Liver (tissue), 10 donors: ENCODE measurements at places on chromosomes 2 and 18. TPM values are rescaled to one million over a fixed set of nuclear protein-coding genes. Genes with fewer than 3 reads are reported as not detected.

Gene CDH20
- polyA plus RNA-seq, result not detected

Gene CD302
- 107 TPM for polyA plus RNA-seq

Gene PLB1
- 0.58 TPM for polyA plus RNA-seq

Gene CTDP1
- polyA plus RNA-seq, result 2.7 TPM

Gene SLC4A5
- 0.15 TPM for polyA plus RNA-seq

Gene FOXD4L1
- polyA plus RNA-seq, result not detected

Gene RTKN
- 91.7 TPM for polyA plus RNA-seq

Gene DCDC2C
- polyA plus RNA-seq, result not detected

GRCh38 chr2:239957681-239958472, 67.3 kb downstream of the NDUFA10 start:
- no peak for DNase-seq
- H3K27me3 ChIP-seq, result no peaks in the 10 kb centered on the region

DNA sequence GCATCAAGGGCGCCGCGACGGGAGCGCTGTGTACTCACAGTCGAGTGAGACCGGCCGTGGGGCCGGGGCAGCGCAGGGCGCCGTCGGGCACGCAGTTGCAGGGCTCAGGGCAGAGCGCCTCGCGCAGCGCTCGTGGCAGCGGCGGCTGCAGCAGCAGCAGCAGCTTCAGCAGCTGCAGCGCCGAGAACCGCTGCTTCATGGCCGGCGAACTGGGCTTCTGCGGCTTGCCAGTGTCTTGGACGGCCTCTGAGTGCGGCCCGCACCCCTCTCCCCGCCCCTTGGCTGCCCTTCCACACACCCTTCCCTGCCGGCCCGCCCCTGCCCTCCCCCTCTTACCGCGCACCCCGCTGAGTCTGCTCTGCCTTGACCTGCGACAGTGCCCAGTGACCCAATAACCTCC, at the start of gene LHCGR:
Gene LHCGR (minus strand): TSS at position 252 of the 400 bp plus-strand sequence. CDS start 53 bp downstream, at position 199.
- no peak for DNase-seq
- H3K27me3 ChIP-seq, result no peaks in the 10 kb centered on the region
- no peaks in the 10 kb centered on the region for H3K4me1 ChIP-seq
- no peak within 1 kb of the TSS for H3K27ac ChIP-seq
- peak within 1 kb of the TSS; percentile 14 for H3K4me3 ChIP-seq
- H3K36me3 ChIP-seq, result no peaks in the 10 kb centered on the region

- H3K4me1 ChIP-seq, result peaks cover 3% of the 10 kb centered on the region
- no peak overlapping the region for H3K4me3 ChIP-seq
- no peaks in the 10 kb centered on the region for H3K36me3 ChIP-seq
- no peak for DNase-seq
- H3K27ac ChIP-seq, result no peak overlapping the region
These were observed 96.9 kb downstream of the PHLPP1 start for GRCh38 chr18:62812242-62812641.

- no peak overlapping the region for H3K4me3 ChIP-seq
- no peak for DNase-seq
- H3K4me1 ChIP-seq, result no peaks in the 10 kb centered on the region
- no peak overlapping the region for H3K27ac ChIP-seq
- no peaks in the 10 kb centered on the region for H3K27me3 ChIP-seq
These were observed 38.6 kb upstream of the CCDC102B start for GRCh38 chr18:68759308-68759707.

- no peaks in the 10 kb centered on the region for H3K27me3 ChIP-seq
- DNase-seq, result no peak
- no peak overlapping the region for H3K4me3 ChIP-seq
- H3K27ac ChIP-seq, result no peak overlapping the region
- H3K4me1 ChIP-seq, result no peaks in the 10 kb centered on the region
These were observed 56.2 kb upstream of the LRRTM4 start for GRCh38 chr2:77578354-77578753.

DNA sequence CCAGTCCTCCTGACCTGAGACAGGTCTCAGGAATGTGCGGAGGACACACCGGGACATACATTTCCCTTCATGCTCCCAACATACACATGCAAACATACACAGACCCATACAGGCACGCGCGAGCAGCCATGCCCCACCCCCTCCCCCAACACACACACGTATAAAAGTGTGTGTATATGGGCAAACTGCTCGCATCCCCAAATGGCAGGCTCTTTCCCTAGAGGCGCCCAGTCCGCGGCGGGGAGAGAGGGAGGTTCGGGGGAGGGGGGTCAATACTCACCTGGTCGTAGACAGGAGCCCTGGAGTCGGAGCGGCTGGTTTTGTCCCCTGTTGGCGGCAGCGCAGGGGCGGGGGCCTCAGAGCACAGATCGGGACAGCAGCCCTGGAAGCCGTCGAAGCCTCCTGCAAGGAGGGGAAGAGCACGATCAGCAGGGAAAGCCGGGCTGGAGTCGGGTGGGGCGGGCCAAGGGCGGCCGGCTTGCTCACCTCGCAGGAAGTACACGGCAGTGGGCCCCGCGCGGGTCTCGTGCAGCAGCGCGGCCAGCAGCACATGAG, 682 bp downstream of the DUSP2 start:
- H3K27ac ChIP-seq, result no peak overlapping the region
- no peaks in the 10 kb centered on the region for H3K27me3 ChIP-seq
- H3K36me3 ChIP-seq, result no peaks in the 10 kb centered on the region
- peaks cover 7% of the 10 kb centered on the region for H3K4me1 ChIP-seq

DNA sequence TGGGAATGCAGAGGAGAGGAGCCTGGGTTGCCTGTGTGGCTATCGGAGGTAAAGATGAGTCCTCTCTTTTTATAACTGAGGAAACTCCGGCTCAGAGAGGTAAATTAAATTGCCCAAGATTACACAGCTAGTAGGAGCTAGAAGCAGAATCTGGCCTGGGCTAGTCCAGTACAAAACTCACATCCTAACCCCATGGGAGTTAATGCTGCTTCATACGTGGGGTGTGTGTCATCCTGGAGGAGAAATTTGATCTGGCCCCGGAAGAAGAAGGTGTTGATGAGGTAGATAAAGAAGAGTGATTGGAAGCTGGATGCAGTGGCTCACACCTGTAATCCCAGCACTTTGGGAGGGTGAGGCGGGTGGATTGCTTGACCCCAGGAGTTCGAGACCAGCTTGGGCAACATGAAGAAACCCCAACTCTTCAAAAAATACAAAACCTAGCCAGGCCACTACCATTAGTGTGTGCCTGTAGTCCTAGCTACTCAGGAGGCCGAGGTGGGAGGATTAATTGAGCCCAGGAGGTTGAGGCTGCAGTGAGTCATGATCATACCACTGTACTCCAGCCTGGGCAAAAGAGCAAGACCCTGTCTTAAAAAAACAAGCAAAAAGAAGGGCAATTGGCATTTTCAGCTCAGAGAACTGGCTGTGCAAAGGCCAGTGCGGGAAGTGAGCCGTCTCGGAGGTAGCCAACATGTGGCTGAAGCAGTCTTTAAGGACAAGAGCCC, 33.7 kb downstream of the CTIF start:
- no peak for DNase-seq
- no peak overlapping the region for H3K4me3 ChIP-seq
- no peaks in the 10 kb centered on the region for H3K27me3 ChIP-seq
- H3K36me3 ChIP-seq, result no peaks in the 10 kb centered on the region
- peak overlapping the region; percentile 52 for H3K27ac ChIP-seq

DNA sequence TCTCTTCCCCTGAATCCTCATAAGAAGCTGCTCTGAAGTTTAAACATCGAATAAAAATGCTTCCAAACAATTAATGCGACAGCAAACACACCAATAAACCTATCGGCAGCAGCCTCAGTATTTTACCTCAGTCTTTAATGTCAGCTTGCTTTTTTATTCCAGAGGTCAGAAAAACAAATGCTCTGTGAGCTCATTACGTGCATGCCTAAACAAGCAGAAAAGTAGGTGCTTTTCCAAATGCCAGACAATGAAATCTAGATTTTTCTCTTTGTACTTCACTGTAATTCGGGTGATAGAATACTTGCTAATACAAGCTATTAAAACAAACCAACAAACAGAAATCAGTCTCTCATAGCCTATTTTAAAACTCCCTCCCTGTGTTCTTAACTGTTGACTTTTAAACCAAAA, 381.5 kb downstream of the NRXN1 start:
- H3K36me3 ChIP-seq, result no peaks in the 10 kb centered on the region
- no peak overlapping the region for H3K27ac ChIP-seq
- no peak overlapping the region for H3K4me3 ChIP-seq
- DNase-seq, result no peak
- no peaks in the 10 kb centered on the region for H3K4me1 ChIP-seq

GRCh38 chr2:161980976-161981375, 93.0 kb downstream of the DPP4 start:
- H3K36me3 ChIP-seq, result no peaks in the 10 kb centered on the region
- no peak for DNase-seq
- H3K27me3 ChIP-seq, result no peaks in the 10 kb centered on the region
- no peak overlapping the region for H3K4me3 ChIP-seq
- H3K4me1 ChIP-seq, result no peaks in the 10 kb centered on the region
- no peak overlapping the region for H3K27ac ChIP-seq

GRCh38 chr2:239640676-239641578, 240.1 kb upstream of the HDAC4 start:
- no peaks in the 10 kb centered on the region for H3K4me1 ChIP-seq
- H3K36me3 ChIP-seq, result no peaks in the 10 kb centered on the region
- H3K27ac ChIP-seq, result no peak overlapping the region
- H3K4me3 ChIP-seq, result no peak overlapping the region
- no peak for DNase-seq

DNA sequence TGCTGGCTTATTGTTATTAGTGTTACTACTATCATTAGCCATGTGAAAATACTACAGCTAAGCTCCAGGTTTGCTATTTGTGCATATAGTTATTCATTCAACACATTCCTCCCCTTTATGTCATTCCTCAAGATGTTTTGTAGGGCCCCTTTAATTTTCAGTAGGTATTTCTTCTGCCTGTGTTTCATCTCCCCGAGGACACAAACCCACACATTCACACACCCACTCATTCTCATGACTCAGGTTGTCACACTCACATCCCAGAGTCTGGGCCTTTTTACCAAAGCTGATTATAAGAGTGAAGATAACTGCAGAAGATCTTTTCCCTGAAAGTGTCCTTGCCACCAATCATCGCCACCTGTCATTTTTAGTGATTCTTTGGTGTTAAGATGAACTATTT, 68.6 kb upstream of the SPOPL start:
- DNase-seq, result no peak
- H3K27ac ChIP-seq, result no peak overlapping the region
- H3K4me1 ChIP-seq, result peaks cover 6% of the 10 kb centered on the region
- H3K4me3 ChIP-seq, result no peak overlapping the region
- H3K27me3 ChIP-seq, result no peaks in the 10 kb centered on the region

- no peak overlapping the region for H3K4me3 ChIP-seq
- no peaks in the 10 kb centered on the region for H3K36me3 ChIP-seq
- peaks cover 5% of the 10 kb centered on the region for H3K27me3 ChIP-seq
- no peak overlapping the region for H3K27ac ChIP-seq
These were observed 409.4 kb upstream of the ETAA1 start for GRCh38 chr2:66987733-66988132.

DNA sequence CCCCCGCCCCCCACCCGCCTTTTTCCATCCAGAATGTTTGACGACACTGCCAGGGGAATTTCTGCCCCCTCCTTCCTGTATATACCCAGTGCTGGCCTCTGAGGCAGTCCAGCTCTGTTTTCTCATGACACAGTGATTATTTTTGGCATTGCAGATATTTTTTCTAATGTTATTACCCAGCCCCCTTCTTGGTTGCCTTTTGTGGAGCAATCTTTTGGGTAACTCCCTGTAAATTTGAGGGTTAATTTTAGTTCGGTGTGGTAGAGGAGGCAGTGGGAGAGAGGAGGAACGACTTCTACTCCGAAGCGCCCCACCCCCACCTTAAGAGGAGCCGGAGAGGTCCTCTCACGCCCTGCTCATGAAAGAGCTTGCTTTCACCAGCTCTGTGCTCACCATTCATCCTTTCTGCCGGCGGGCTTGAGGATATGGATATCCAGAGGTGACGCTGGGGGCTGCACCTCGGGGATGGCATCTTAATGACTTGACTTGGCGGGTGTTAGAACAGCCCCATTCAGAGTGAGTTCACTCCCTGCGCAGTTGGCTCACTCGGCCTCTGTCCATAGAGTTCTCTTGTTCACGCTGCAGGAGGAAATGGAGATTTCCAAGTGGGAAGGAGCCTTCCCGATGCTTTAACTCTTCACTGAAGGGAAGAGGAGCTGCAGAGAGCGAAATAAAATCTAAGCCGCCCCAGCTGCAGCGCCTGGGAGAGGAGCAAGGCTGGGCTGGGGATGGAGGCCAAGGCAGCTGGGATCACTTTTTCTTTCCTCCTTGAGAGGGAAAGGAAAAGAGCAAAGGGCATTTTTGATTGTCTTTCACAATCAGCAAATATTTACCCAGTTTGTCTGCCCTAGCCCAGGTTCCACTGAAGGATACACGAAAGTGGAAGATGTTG, 38.4 kb downstream of the EPAS1 start:
- no peaks in the 10 kb centered on the region for H3K27me3 ChIP-seq
- DNase-seq, result no peak
- no peaks in the 10 kb centered on the region for H3K36me3 ChIP-seq
- H3K4me1 ChIP-seq, result peaks cover 27% of the 10 kb centered on the region

- no peak for DNase-seq
- H3K36me3 ChIP-seq, result no peaks in the 10 kb centered on the region
- H3K4me1 ChIP-seq, result no peaks in the 10 kb centered on the region
- no peaks in the 10 kb centered on the region for H3K27me3 ChIP-seq
These were observed 73.9 kb upstream of the NCKAP5 start for GRCh38 chr2:133641942-133642725.

GRCh38 chr2:20526708-20527107, 79.8 kb downstream of the RHOB start:
- no peaks in the 10 kb centered on the region for H3K36me3 ChIP-seq
- DNase-seq, result no peak
- no peak overlapping the region for H3K4me3 ChIP-seq

- no peaks in the 10 kb centered on the region for H3K4me1 ChIP-seq
- DNase-seq, result no peak
- H3K4me3 ChIP-seq, result no peak overlapping the region
- no peak overlapping the region for H3K27ac ChIP-seq
- H3K27me3 ChIP-seq, result no peaks in the 10 kb centered on the region
These were observed 117.0 kb downstream of the EN1 start for GRCh38 chr2:118730405-118730804.

GRCh38 chr2:239564587-239564986, 163.8 kb upstream of the HDAC4 start:
- H3K27me3 ChIP-seq, result no peaks in the 10 kb centered on the region
- DNase-seq, result no peak
- H3K4me3 ChIP-seq, result no peak overlapping the region

- no peak overlapping the region for H3K27ac ChIP-seq
- H3K4me3 ChIP-seq, result no peak overlapping the region
- DNase-seq, result no peak
- H3K4me1 ChIP-seq, result no peaks in the 10 kb centered on the region
- H3K27me3 ChIP-seq, result no peaks in the 10 kb centered on the region
These were observed 86.4 kb upstream of the LPIN2 start for GRCh38 chr18:3099327-3099726.

DNA sequence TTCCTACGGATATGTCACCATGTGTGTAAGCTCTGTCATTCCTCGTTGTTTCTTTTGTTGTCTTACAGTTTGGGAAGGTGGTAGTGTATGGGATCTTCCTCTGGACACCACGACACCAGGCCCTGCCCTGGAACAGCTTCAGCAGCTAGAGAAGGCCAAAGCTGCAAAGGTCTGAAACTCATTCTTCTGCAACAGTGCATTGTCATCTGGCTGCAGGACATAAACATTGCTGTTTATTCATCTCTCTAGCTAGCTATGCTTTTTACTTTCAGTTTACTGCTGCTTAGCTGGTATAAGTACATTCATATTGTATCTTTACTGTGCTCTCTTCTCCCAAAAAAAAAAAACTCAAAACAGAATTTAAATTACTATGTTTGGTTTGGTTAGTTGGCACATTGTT, 39.2 kb upstream of the KCNJ13 start:
- H3K4me3 ChIP-seq, result no peak overlapping the region
- H3K36me3 ChIP-seq, result peaks cover 51% of the 10 kb centered on the region
- H3K27ac ChIP-seq, result no peak overlapping the region
- no peaks in the 10 kb centered on the region for H3K27me3 ChIP-seq
- H3K4me1 ChIP-seq, result no peaks in the 10 kb centered on the region

GRCh38 chr2:161138429-161138828, 21.8 kb upstream of the TANK start:
- H3K4me3 ChIP-seq, result no peak overlapping the region
- no peaks in the 10 kb centered on the region for H3K36me3 ChIP-seq
- peaks cover 6% of the 10 kb centered on the region for H3K4me1 ChIP-seq
- H3K27ac ChIP-seq, result no peak overlapping the region
